Suprapubic skin (tissue), 4 donors: ENCODE measurements at places on chromosomes 3 and 15. TPM values are rescaled to one million over a fixed set of nuclear protein-coding genes. Genes with fewer than 3 reads are reported as not detected.

Gene CLDN11
- 2.1 TPM for total RNA-seq

Gene FGD5
- 2.8 TPM for total RNA-seq

Gene FGF7
- total RNA-seq = 5.5 TPM

Gene SHQ1
- total RNA-seq = 26.1 TPM

Gene MEIS2
- total RNA-seq = 18.5 TPM

DNA sequence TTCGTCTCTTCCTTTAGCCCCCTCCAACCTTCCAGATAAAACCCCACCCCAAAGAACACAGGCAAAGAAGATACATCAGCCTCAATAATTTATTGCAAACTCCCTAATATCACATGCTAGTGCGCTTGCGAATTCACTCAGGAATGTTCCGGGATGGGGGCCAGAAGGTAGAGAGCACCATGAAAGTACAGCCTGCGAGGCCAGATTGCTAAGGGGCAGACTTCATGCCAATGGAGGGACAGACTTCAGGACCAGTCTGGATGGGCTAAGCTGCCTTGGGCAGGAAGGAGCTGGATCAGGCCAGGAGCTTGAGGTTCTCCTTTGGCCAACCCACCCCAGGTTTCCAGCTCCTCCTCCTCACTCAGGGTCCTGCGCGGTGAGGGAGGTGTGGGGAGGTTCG is 13.4 kb downstream of the CIDEC start:
- no peak for DNase-seq

DNA sequence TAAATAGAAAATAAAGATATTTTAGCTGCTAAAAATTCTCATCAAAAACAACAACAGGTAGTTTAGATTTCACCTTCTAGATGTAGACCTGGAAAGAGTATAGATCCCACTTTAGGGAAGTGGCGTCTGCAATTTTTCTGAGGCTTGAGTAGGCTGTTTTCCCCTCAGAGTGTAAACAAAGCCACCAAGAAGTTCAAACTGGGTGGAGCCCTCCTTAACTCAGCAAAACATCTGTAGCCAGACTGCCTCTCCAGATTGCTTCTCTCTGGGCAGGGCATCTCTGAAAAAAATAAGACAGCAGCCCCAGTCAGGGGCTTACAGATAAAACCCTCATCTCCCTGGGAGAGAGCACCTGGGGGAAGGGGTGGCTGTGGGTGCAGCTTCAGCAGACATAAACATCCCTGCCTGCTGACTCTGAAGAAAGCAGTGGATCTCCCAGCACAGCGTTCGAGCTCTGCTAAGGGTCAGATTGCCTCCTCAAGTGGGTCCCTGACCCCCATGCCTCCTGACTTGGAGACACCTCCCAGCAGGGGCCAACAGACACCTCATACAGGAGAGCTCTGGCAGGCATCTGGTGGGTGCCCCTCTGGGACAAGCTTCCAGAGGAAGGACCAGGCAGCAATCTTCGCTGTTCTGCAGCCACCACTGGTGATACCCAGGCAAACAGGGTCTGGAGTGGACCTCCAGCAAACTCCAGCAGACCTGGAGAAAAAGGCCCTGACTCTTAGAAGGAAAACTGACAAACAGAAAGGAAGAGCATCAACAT is 259.6 kb downstream of the STXBP5L start:
- no peak for DNase-seq

DNA sequence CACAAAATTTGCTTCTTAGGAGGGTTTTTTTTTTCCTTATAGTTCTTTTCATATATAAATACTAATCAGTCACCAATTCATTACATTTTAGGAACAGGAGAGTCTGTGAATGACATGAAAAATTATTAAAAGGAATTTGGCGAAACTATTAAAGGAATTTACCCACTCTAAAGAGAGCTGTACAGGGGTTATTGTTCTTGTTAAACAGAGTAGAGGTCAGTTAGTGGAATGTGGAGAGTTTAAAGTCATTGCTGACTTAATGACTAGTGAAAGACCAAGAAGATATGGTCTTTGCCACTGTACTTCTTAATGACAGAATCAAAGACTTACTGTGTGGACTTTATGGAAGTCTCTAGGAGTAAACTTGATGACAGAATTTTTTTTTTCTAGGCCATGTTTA is 333.6 kb upstream of the C2CD4B start:
- no peak for DNase-seq

DNA sequence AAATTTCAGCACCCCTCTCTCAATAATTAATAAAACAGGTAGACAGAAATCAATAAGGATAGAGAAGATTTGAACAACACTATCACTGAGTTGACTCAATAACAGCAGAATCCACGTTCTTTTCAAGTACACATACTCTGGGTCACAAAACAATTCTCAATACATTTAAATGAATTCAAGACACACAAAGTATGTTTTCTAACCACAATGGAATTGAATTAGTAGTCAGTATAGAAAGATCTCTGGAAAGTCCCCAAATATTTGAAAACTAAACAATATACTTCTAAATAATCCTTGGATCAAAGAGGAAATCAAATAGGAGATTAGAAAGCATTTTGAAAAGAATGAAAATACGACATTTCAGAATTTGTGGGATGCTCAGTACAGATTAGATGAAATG is 40.0 kb downstream of the TKT start:
- DNase-seq = no peak

- no peak for DNase-seq
Observed at GRCh38 chr15:39397883-39398282, 183.0 kb upstream of the THBS1 start.

DNA sequence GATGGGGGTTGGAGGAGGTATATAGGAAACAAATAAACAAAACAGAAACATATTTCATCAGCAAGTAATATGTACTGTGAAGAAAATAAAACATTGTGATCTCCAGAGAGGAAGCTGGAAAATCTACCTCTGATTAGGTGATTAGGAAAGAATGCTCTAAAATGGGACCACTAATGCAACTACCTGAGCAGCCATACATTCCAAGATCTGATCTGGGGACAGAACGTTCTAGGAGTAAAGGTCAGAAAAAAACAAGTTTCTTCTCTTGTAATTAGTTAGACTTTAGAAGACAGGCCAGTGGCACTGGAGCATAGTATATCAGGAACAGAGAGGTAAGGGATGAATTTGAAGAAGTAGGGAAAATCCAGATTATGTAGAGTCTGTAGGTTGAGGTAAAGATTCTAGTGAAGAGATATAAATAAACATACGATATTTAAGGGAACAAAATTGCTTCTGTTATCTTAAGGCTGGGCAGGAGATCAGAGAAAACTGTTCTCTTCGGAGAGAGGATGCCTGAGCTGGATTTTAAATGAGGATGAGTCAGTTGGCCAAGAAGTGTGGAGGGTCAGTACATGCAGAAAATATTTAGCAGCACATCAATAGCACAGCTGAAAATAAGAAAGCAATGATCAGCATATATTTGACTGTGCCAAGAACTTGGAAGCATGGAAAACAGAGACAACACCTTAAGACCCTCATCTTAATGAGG is 429.5 kb downstream of the NLGN1 start:
- DNase-seq = no peak

DNA sequence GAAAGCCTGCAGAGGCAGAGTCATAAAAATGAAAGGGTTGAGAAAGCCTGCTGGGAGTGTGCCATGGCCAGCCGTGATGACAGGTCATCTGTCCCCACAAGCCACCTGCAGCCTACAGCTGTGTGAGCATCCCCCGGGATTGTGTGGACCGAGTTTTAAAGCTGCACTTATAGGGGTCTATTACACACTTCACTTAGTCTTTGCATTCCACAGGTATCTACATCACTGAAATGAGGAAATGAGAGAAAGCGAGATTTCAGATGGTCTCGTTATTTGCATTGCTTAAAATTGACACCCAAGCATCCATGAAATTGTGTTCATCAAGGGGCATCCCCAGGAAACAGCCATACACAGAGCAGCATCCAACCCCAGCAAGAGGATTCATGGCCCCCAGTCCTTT is 137.6 kb upstream of the TRIM42 start:
- DNase-seq = no peak

GRCh38 chr3:184899953-184900595 is 88.1 kb downstream of the VPS8 start:
- no peak for DNase-seq
